ENCODE measurements at places on chromosomes 6 and 20.

GRCh38 chr6:118935978-118936703 is 1.2 kb upstream of the MCM9 start:
- DNase-seq, result no peak

DNA sequence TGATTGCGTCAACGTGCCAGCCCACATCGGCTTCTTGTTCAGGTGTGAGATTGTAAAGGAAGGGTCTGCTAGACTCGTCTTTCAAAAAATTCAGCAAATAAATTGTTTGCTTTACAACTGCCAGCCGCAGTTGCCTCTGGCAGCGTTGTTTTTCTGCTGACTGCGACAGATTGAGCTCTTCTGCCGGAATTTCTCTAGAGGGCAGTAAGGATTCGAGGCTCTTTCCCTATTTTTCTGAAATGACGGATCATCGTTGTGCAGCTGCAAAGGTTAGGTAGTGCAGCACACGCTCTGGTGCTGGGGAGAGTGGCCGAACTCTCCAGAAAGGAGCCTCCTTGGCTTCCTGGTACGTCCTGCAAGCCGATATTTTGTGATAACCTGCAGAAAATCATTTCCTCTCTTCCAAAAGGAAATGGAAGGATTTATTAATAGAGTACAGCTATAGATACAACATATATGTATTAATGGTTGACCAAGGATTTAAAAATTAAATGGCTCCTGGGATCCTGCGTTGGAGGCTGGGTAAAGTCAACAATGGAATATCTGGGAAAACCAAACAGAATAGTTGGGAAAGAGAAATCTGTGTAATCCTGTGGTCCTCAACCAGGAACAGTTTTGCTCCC is 121.9 kb upstream of the ZFP64 start:
- no peak for DNase-seq

DNA sequence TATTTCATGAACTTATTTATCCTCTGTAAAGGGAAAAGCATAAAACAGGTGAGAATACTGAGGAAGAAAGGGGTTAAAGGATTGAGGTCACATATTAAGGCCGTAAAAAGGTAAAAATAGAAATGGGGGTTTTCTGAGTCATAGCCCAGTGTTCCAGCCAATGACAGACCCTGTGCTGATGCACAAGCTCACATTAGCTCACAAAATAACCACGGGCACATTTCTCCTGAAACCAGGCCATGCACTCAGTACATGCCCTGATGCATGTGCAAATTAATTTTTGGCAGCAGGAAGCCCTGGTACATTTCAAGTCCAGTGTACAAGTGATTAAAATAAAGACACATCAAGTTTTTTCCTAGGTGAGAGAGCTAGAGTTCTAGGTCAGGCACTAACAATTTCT is 194.4 kb downstream of the TMEM200A start:
- DNase-seq, result no peak

- DNase-seq, result no peak
These were observed 588.4 kb upstream of the CITED2 start for GRCh38 chr6:139962654-139963347.

DNA sequence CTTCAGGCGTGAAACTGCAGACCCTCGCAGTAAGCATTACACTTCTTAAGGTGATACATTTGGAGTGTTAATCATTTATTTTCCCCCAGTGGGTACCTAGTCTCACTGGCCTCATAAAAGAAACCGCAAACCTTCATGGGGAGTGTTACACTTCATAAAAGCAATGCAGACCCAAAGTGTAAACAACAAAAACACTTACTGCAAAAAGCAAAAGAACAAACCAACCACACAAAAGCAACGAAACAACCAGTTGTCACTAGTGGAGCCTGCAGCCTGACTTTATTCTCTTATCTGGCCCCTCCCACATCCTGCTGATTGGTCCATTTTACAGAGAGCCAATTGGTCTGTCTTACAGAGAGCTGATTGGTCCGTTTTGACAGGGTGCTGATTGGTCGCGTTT is 23.8 kb downstream of the LY86 start:
- no peak for DNase-seq

All from activated CD4-positive, alpha-beta T cell treated with anti-CD3 and anti-CD28 coated beads, Interleukin-2, amount 50 U/mL, for 24 hours (primary cell).